Activated naive CD8-positive, alpha-beta T cell treated with anti-CD3 and anti-CD28 coated beads for 36 hours (primary cell): ENCODE measurements at places on chromosomes 2 and 18.

DNA sequence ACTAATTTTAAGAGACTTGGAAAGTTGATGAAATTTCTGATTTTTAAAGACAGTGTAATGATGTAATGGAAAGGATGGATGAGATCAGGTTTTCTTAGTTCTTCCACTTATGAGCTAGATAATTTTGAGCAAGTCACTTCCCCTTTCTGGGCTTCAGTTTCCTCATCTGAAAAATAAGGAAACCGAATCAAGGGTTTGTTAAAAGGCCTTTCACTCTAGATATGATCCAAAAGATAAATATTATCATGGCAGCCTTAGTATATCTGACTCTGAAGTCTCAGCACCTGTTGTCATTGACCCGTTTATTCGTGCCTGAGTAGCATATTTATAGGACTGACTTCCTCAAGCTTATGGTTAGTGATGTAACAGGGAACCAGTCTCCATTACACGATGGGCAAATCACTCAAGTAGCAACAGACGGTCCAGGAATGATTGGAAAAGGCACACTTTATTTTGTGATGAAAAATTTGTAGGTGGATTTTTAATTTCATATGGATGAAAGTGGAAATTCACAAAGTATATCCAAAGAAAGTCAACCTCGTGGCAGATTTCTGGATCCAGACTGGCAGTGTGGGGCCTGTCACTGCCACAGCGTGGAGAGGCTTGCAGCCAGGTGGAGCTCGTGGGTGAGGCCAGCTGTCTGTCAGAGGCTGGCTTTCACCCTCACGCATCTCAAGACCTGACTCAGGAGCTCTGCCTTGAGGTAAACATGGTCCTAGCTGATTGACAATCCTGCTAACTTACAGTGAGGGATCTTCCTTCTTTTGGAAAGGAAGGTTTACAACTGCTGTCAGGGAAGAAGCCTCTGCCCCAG is 137.9 kb upstream of the CXCR4 start:
- no peak for DNase-seq

- DNase-seq = no peak
These were observed 249.4 kb downstream of the HNMT start for GRCh38 chr2:138213624-138214023.

DNA sequence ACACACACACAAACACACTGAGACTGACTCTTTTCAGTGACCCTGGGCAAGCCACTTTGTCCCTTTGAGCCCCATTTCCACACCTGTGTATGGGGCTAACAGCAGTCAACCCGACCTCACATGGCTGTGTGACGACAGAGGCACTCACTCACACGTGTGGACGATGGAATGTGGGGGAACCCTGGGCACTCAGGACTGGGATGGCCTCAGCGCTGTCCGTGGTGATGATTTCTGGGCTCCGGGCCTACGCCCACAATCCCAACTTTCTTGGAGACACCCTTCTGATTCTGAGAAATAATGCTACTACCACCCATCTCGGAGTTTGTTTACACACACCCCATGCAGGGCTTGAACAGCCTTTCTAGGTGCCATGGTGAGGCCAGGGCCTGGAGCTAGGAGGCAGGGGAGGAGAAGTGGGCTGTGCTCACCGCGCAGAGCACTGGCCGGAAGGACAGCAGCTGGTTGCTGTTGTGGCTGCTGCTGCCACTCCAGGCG is 1.5 kb downstream of the CRYBA2 start:
- no peak for DNase-seq

GRCh38 chr2:122565364-122565763 is 809.9 kb downstream of the TSN start:
- no peak for DNase-seq

DNA sequence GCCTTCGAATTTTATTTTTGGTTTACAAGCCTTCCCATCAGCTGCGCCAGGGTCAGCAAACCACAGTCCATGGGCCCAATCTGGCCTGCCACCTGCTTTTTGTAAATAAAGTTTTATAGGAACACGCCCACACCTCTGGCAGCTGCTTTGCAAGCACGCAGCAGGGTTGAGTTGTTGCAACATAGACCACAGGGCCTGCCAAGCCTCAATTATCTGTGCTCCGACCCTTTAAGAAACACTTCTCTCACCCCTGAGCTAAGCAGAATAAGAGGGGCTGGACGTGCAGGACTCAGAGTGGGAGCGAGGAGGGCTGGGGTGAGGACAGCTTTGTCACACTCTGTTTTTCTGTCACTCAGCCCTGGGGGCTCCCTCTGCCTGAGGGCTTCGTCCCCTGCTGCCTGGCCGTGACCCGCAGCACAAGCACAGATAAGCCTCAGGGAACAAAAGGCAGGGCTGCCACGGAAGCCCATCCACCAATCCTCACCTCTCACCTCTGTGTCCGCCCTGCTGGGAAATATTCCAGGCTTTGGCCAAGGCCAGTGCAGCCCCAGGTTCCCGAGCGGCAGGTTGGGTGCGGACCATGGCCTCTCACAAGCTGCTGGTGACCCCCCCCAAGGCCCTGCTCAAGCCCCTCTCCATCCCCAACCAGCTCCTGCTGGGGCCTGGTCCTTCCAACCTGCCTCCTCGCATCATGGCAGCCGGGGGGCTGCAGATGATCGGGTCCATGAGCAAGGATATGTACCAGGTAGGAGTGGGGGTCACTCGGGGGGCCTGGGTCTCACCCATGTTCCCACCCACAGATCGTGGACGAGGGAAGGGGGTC is at the start of gene AGXT:
TSS of gene AGXT (plus strand) at position 539 of the 823 bp plus-strand sequence. CDS start at position 581, 42 bp downstream.
- no peak for DNase-seq
